HFFc6 (cell line): ENCODE measurements at places on chromosomes 7 and 10. TPM values are rescaled to one million over a fixed set of nuclear protein-coding genes. Genes with fewer than 3 reads are reported as not detected.

DNA sequence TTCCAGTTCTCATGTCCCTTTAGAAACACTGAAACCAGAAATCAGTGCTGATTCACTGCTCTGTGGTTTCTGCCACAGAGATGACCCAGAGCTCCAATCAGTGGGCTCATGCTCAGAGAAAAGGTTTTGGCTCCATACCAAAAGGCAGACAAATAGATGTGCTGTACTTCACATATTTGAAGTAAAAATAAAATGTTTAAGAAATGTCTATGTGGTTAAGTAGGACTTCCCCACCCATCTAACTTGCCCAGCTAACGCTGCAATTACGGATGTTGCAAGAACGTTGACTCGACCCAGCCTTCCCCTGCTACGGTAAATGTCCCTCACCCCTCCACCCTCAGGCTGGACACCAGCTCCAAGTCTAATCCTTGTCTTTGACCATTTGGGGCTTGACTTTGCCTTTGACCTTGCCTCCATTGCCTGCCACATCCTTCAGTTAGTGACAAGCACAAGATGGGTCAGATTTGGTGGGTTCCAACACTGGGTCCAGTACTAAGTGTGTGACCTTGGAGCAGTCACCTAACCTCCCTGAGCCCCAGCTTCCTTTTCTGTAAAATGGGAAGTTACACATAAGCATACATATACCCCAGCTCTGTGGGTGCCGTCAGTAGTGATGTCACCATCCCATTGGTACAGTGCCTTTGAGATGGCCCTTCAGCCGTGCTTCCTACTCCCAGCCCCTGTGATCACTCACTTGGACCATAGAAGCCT, 95.8 kb downstream of the CHST15 start:
- peak; percentile 99 for DNase-seq

Gene RNF133
- total RNA-seq: not detected in 2 replicates

GRCh38 chr7:47572094-47572445, 9.8 kb downstream of the TNS3 start:
- DNase-seq: no peak

GRCh38 chr7:46993396-46993795, 588.5 kb downstream of the TNS3 start:
- DNase-seq: no peak

Gene HOXA2
- total RNA-seq: 0.17 TPM in 1 of 3 replicates, not detected in the others

Gene NOS3
- 0.59 to 2.0 TPM (median 0.60 TPM) in 3 replicates for total RNA-seq

DNA sequence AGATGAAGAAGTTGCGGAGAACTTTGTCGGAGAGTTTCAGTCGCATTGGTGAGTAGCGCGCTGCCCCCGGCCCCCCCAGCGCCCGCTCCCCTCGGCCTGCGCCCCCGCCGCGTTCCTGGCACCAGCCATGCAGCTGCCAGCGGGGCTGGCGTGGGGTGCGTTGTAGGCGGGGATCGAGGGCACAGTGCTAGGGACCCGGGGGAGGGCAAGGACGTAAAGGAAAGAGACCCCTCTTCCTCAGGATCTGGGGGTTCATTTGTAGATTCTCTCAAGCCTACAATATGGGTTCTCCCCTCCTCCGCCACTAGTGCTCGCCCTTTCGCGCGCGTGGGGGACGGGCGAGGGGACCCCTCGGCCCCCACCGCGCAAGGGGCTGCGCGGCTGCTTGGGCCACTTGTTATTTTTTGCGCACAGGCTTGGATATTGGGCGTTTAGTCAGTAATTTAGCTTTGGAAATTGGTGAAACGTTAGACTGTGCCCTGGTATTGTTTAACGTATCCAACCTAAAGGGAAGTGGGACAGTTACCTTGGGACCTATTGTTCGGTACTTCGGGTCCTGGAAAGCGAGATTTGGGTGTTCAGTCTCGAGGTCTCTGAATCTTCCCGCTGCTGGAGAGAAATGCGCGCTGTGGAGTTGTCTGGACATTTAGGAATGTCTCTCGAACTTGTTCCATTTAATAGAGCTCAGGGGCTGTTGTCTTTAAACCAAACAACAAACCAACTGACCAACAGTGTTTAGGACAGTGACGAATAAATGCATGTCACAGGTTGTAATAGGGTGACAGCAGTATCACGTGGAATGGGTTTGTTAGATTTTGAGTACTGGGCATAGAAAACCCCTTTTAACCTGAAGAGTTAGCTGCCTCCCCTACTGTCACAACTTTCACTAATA, 796 bp downstream of the CDK14 start:
- DNase-seq: peak; percentile 48

Gene PDK4
- not detected in 3 replicates for total RNA-seq

GRCh38 chr7:87361320-87361719, 15.9 kb downstream of the CROT start:
- DNase-seq: no peak

Gene NRCAM
- total RNA-seq: 0.40 and 0.73 TPM in 2 replicates

DNA sequence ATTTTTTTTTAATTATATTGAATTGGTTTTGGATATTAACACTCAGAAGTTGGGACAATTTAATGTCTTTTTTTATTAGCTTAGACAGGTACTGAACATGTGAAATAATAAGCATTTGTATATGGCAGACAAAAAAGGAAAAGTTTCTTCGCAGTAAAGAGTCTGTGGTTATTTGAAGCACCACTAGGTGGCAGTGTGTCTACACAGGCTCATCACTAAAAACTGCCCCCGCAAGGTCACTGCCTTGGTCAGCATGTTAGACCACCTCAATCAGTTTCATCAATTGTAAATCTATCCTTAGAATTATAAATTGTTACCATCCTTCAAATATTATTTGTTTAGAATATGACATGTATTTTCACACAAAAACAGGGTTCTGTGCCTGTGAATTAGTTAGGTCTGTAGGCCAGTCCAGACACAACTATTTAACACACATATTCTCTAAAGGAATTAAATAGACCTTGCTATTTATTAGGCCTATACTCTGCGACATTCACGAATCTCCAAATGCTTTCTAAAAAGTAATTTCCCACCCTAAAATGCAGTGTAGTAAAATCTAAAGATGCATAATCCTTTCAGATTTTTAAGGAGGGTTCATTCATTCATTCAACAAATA, 17.0 kb downstream of the PNLIPRP3 start:
- peak; percentile 5 for DNase-seq

DNA sequence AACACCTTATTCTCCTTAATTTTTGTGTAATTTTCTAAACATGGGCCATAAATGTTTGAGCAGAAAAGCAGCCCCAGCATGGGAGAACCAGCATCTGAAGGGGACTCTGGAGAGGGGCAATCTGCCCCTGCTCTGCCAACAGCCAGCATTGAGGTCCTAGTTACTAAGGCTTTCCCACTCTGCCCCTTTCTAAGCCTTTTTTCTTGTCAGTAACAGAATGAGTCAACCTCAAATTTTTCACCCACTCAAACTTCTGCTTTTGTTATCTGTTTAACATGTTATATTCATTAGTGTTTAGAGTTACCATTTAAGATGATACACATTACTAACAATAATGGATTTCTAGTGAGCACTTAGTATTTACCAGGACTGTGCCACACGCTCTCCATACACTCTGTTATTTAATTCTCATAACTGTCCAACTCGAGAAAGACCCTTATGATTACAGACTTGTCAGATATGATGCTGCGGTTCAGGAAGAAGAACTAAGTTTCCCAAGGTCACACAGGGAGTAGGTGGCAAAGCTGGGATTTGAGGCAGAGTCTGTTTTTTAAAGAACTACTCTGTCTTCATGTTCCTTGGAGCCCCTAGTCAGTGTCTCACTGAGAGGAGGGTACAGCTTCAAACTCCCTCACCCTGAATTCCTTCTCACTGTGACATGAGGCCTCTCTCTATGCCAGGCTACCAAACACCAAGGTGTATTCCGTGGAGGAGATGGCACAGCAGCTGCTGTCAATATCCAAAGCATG, 19.9 kb upstream of the GPAM start:
- no peak for DNase-seq

- no peak for DNase-seq
These were observed 92.8 kb upstream of the CAPZA2 start for GRCh38 chr7:116769546-116769945.

Gene DYDC1
- total RNA-seq: not detected in 3 replicates

DNA sequence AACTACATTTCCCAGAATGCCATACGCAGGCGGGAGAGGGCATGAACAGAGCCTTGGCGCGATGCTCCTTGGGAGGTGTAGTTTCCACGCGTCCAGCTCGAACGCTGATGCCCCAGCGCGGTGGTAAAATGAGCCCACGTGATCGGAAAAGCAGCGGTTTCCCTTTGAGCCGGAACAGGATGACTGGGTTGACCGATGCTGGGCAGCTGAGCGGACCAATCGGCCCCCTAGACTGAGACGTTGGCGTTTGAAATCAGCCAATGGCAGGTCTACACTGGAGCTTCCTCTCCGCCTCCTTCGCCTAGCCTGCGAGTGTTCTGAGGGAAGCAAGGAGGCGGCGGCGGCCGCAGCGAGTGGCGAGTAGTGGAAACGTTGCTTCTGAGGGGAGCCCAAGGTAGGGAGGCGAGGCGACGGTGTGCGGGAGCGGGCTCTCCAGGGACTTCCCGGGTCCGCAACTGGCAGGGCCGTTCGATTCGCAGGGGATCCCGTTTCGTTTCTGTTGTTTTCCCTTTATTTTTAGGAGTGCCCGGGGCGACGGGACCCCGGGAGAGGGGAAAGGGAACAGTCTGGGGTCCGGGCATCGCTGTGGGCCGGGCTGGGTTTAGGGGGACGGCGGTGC, at the start of gene BUB3:
TSS of gene BUB3 (plus strand) at position 311 of the 619 bp plus-strand sequence. CDS start 516 bp downstream, outside the sequence.
- DNase-seq: peak; percentile 99

Gene LIPK
- total RNA-seq: not detected in 3 replicates

DNA sequence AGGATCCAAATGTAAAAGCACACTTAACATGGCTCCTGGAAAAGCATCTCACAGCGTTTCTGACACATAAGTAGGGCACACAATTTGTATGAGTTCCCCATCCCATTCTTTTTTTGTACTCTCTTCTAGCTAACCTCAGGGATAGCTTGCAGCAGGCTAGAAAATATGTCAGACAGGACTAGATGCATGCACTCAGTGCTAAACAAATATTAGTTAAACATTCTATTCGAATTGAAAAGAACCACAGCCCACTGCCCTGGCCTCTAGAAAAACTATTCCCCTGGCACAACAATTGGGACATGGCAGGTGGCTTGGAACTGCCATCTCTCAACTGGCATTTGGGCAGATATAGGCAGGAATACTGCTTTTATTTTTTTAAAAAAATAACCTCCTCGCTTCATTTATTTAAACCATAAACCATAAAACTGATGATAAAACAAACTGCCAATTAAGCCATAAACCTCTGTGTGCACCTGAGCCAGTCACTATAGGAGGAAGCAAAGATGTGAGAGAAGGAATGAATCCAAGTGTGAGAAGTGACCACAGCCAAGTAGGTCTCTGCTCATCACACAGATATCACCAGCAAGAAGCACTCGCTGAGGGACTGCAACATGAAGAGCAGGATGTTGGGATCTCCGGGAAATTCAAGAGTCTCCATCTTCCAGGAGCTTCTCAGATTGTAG, 394.1 kb downstream of the NEBL start:
- no peak for DNase-seq

- no peak for DNase-seq
These were observed 145.0 kb downstream of the ADAM12 start for GRCh38 chr10:126243306-126243705.

Gene ANXA8
- total RNA-seq: 0.36 to 1.1 TPM (median 0.44 TPM) in 3 replicates

Gene NRP1
- total RNA-seq: 152 to 173 TPM (median 155 TPM) in 3 replicates

Gene MBL2
- not detected in 3 replicates for total RNA-seq

- DNase-seq: no peak
These were observed 33.7 kb downstream of the R3HCC1L start for GRCh38 chr10:98168147-98168546.

Gene EPHB6
- 0.19 to 0.37 TPM (median 0.27 TPM) in 3 replicates for total RNA-seq

DNA sequence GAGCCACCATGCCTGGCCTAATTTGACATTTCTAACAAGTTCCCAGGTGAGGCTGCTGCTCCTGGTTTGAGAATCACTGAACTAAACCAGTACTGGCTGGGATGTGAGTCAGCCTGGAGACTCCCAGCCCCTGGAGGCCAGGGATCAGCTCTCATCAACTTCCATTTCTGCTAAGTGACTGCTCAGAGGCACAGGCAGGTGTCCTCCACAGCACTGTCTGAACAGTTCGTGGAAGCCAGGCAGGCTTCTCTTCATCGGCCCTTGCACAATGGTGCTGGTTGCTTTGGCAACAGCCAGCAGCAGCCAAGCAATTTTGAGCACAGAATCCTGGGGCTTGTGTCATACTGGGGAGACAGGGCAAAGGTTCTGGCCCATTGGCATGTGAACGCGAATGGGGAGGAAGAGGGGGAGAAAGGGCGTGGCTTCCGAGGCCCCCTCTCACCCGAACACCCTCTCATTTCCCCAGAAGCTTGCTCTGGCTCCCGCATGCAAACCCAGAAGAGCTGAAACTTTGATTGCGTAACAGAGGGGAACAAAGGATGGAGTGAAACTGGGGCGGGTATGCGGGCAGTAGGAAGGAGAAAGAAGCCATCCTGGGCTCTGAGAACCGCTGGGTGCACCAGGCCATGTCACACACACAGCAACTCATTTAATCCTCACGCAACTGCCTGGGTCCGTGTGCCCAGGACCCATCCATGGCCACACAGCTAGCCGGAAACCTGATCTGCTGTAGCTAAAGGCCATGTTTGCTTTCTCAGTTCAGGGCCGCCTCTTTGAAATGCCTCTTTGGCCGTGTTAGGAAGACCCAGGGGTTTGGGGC, 9.0 kb upstream of the POR start:
- peak; percentile 63 for DNase-seq

GRCh38 chr7:148058753-148059152, 531.8 kb upstream of the C7orf33 start:
- DNase-seq: no peak

Gene ITIH5
- total RNA-seq: not detected in 2 replicates
